ENCODE measurements at places on chromosomes 4 and X.

DNA sequence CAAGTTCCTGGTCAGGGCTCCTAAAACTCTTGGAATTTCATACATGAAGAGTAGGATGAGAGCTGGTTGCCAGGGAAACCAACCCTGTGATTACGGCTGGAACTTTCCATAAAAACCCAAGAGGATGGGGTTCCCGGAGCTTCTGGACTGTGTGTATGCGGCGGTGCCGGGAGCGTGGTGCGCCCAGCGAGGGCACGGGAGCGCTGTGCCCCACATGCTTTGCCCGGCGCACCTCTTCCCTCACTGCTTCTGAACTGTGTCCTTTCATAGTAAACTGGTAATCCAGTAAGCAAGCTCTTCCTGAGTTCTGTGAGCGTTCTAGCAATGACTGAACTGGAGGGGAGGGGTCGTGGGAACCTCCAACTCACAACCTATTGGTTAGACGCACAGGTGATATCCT, 152.6 kb downstream of the AFAP1 start:
- DNase-seq, result no peak

GRCh38 chr4:132071815-132072214, 1077.3 kb upstream of the PCDH10 start:
- no peak for DNase-seq

- no peak for DNase-seq
Measured at GRCh38 chr4:81621490-81621889, 149.8 kb upstream of the RASGEF1B start.

DNA sequence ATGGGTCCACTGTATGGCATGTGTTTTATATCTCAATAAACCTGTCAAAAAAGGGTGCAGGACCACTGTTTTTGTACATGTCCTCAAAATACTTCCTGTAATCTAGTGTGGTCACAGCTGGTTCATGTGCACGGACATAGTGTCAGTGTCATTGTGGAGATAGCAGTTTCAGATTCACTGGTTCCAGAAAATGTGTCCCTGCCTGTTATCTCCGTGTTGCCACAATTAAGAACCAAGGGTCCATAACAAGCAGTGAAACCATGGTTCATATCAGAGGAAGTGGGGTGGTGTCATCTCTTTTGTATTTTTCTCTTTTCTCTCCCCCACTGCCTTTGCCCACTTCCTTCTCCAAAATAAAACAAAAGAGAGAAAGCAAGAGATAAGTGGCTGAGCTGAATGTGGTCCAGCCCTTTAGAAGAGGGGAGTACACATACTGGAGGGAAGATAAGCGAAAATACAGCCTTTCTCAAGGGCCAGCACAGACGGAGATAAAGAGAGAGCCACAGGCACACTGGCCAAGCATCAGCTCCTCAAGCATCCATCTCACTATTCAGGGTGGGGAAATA, 51.2 kb downstream of the TBL1X start:
- no peak for DNase-seq

DNA sequence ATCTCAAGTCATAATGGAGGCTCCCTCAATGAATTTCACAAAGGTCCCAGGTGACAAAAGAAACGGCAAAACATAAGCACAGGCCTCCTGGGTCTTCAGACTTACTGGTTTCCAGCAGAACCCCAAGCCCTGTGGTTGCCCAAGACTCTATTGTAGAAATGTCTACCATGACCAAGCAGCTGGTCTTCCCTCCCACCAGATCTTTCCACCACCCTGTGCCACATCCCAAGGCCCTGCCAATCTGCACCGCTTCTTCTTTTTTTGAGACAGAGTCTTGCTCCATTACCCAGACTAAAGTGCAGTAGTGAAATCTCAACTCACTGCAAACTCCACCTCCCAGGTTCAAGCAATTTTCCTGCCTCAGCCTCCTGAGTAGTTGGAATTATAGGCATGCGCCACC, 23.2 kb upstream of the TXK start:
- no peak for DNase-seq

- no peak for DNase-seq
Measured at GRCh38 chrX:29461039-29461438, 754.3 kb upstream of the MAGEB2 start.

- DNase-seq, result no peak
Measured at GRCh38 chr4:38090455-38091246, 130.5 kb downstream of the PTTG2 start.

DNA sequence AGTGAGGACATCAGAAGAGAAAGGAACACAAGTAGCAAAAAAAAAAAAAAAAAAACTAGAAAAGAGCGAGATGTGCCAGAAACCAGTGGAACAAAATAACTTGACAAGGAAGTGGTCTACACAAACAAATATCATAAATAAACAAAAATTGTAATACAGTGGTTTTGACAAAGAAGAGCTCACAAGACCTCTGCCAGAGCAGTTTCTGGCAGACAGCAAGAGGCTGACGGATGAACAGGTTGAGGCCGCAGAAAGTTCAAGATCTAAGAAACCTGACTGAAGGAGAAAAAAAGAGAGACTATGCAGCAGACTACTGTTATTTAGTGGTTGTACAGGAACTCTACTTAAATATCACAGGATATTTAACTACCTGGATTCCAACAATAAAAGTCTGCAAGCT, 66.2 kb downstream of the MAB21L2 start:
- DNase-seq, result no peak

DNA sequence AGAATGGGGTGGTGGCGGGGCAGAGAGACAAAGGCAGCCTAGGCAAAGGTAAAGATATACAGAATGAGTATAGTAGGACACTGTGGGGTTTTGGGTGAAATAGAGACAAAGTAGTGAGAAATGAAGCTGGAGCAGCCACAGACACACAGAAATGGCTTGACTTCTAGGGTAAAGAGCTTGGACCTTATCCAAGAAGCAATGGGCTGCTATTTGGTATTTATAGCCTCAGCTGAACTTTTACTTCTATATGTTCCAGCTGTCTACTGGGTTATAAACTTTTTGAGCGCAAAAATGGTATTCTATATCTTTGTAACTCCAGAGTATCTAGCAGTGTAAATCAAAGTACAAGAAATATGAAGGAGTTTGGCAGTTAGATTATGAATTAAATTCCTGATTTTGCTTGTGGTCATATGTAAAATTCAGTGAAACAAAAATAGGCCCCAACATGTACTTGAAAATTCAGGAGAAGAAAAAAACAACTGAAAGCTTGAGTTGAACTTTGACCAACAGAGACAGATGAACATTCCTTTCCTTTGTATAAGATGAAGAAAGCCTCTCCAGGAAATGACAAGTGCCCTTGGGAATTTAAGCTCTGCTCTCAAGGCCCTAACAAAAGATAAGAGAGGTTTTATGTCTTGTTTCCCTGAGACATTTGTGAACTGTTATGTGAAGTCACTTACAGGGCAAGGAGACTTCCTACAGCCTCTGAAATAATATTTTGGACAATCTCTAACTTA, 354.1 kb downstream of the CHIC1 start:
- no peak for DNase-seq

DNA sequence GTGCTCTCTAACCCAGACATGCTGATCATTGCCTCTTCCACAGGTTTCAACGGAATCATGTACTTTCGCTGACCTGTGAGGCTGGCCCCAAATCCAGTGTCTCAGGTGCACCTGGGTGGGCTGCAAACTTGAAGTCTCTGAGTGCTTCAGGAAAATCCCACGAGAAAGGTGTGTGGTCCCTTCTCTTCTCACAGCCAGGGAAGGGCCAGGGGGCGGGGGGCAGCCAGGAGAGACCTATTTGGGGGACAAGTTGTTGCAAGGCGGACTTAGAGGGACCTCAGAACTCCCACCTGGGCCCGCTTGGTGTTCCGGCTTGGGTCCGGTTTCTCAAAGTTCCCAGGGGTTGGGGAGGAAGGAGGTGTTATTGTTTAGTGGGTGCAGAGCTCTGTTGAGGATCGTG, 80.0 kb downstream of the HMX1 start:
- no peak for DNase-seq

DNA sequence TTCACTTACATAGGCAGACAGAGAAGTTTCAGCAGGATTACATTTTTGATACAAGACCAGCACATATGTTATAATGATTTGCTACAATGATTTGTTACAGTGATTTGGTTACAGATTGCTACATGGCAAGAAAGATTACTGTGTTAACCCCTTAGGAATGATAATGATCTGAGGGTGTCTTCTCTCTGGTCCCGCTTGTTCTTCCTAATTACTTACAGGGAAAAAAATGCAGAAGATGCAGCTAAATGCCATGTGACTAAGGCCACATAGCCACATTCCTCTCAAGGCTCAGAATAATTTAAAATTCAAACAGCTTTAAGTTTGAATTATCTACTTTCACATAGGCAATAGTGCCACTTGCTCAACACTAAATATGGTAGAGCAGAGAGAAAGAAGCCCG, 9.7 kb upstream of the LAP3 start:
- no peak for DNase-seq

GRCh38 chrX:3940000-3940610, 226.7 kb upstream of the PRKX start:
- DNase-seq, result no peak

GRCh38 chr4:26713563-26714151, 129.8 kb downstream of the TBC1D19 start:
- no peak for DNase-seq

GRCh38 chr4:5378002-5378401, 326.7 kb downstream of the STK32B start:
- DNase-seq, result no peak

DNA sequence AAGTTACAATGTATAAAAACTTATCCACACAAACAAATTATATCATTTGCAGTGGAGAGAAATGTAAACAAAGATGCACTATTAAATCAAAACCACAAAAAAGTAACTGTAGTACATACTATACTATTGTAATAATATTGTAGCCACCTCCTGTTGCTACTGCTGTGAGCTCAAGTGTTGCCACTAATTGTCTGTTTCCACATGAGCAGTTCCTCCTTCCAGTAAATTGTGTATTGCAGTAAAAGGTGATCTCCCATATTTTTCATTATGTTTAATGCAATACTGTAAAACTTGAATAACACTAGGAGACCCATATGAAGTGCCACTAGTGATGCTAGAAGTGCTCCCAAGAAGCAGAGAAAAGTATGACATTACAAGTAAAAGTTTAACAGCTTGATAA, 11.7 kb downstream of the LIN54 start:
- no peak for DNase-seq

GRCh38 chrX:19152762-19153161, 30.5 kb upstream of the ADGRG2 start:
- no peak for DNase-seq

- DNase-seq, result no peak
Measured at GRCh38 chr4:106019771-106020170, 124.5 kb downstream of the NPNT start.

DNA sequence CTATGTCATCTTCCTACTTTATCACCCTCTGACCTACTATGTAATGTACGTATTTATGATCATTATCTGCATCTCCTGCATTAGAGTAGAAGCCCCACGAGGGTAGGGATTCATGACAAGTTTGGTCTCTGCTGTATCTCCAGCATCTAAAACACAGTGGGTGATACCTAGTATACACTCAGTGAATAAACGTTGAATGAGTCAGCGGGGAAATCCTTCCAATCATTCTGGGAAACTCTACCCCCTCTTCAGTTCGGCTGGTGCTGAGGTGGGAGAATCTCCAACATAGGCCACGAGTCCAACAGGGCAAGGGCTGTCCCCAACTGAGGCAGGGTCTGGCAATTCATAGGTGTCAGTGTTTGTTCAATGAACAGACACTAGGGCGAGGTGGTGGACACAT, 74.4 kb upstream of the EFNB1 start:
- DNase-seq, result no peak

DNA sequence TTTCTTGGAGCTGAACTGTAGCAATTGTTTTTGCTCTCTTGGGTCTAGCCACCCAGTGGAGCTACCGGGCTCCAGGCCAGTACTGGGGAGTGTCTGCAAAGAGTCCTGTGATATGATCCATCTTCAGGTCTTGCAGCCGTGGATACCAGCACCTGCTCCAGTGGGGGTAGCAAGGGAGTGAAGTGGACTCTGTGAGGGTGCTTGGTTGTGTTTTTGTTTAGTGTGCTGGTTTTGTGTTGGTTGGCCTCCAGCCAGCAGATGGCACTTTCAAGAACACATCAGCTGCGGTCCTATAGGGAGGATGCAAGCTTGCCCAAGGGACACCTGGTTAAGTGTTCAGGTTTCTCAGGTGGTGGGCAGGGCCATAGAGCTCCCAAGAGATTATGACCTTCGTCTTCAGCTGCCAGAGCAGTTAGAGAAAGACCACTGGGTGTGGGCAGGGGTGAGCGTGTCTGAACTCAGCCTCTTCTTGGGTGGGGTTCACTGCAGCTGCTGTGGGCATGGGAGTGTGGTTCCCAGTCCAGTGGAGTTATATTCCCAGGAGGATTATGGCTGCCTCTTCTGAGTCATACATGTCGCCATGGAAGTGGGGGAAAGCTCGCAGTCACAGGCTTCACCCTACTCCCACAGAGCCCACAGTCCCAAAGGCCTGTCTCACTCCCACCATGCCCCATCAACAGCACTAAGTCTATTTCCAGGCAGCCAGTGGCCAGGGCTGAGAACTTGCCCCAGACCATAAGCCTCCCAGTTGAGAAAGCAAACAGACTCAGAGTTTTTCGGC, 811.6 kb downstream of the GLUD2 start:
- no peak for DNase-seq

- no peak for DNase-seq
Measured at GRCh38 chr4:140556372-140557085, 12.2 kb downstream of the UCP1 start.
